NCI-H2081 (cell line): ENCODE measurements at places on chromosomes 2 and 18.

DNA sequence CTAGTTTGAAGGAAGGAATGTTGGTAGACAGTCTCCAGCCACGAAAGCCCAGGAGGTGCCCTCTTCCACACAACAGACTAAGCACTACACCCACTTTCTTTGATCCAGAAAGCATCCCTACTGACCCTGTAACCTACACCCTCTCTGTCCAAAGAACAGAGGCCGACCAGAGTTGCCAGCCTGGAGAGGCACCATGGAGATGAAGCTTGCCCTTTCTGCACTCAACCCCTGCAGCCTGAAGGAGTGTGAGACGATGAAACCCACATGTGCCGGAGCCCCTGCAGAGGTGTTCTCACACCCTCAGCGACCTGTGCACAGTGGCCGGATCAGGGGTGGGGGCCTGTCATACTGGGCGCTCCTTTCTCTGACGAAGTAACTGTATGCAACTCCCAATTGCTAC, 136.3 kb downstream of the ZNF516 start:
- DNase-seq = no peak

- DNase-seq = no peak
Measured at GRCh38 chr18:62937065-62937464, 221.7 kb downstream of the PHLPP1 start.

DNA sequence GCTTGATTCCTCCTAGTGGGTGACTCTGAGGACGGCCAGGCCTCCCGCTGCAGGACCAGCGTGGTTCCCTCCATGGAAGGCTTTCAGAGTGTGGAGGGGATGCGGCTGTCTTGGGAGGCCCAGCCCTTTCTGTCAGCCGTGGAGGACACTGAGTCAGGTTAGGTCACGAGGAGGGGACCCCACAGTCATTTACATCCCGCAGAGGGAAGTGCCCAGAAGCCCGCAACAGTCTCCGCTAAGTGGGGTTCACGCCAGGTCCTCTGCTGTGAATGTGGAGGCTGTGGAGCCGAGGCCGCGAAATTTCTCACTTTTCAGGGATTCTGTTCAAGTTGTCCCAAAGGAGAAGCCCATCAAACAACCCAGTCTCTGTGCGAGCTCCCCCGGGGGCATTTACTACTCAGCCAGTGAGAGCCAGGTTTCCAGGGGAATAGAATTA, 8.8 kb downstream of the ACKR3 start:
- DNase-seq = no peak

DNA sequence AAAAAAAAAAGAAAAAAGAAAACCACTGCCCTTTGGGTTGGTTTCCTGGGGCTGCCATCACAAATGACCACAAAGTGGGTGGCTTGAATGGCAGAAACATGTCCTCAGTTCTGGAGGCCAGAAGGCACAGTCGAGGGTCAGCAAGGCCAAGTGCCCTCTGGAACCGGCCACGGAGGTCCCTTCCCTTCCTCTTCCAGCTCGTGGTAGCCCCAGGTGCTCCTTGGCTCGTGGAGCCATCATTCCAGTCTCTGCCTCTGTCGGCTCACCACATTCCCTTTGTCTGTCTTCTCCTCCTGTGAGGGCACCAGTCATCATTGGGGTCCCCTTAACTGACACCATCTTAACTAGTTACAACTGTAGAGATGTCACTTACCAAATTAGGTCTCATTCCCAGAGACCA, 8.5 kb upstream of the NFATC1 start:
- no peak for DNase-seq

DNA sequence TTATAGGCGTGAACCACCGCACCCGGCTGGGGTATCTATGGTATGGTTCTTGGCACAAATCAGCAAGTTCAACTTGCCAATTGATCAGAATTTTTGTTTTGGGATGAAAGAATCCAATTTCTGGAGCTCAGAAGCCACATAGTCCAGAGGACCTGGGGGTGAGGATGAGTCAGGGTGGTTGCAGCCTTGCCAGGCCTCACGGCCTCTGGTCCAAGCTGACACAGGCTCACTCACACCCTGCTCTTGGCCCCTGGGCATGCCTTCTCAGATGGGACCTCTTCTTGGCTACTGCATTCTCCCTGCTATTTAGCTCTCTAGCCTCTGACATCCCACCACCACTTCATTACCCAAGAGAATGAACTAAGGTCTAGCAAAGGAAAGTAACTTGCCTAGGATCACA, 16.3 kb downstream of the CAPG start:
- DNase-seq = no peak

DNA sequence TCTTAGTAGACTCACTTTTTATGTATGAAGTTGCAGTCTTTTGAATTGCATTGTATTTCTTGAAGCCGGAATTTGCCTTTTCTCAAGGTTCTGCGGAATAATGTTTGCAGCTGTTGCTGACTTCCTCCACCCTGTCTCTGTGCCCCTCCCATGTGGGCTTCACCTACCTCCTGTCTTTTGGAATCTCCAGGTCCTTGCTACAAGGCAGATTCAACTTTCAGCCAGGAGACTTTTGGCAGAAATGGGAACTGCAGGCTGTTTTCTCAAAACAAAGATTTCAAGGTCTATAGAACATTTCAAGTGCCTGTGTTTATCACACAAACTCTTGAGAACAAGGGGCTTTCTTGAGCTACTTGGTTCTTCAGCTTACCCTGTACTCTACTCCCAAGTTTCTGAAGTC, 25.6 kb downstream of the ZNF236 start:
- no peak for DNase-seq

DNA sequence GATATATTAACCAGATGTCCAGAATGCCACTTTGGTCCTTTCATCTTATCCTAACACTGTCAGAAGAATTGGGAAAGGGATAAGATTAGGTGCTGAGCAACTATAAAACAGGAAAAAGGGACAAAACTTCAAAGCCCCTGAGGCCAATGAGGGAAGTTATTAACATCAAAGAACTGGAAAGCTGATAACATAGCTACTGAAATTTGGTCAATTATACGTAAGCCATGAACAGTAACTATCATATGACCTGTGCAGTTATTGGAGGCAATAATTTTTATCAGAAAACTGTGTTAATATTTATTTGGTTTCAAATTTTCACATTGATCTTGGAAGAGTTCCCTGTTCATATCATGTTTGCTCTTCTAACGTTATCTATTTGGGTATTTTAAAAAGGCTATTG, 2.6 kb upstream of the REG3A start:
- DNase-seq = no peak

- peak; percentile 78 for DNase-seq
Measured at GRCh38 chr18:37393945-37394609, 171.5 kb downstream of the CELF4 start.

DNA sequence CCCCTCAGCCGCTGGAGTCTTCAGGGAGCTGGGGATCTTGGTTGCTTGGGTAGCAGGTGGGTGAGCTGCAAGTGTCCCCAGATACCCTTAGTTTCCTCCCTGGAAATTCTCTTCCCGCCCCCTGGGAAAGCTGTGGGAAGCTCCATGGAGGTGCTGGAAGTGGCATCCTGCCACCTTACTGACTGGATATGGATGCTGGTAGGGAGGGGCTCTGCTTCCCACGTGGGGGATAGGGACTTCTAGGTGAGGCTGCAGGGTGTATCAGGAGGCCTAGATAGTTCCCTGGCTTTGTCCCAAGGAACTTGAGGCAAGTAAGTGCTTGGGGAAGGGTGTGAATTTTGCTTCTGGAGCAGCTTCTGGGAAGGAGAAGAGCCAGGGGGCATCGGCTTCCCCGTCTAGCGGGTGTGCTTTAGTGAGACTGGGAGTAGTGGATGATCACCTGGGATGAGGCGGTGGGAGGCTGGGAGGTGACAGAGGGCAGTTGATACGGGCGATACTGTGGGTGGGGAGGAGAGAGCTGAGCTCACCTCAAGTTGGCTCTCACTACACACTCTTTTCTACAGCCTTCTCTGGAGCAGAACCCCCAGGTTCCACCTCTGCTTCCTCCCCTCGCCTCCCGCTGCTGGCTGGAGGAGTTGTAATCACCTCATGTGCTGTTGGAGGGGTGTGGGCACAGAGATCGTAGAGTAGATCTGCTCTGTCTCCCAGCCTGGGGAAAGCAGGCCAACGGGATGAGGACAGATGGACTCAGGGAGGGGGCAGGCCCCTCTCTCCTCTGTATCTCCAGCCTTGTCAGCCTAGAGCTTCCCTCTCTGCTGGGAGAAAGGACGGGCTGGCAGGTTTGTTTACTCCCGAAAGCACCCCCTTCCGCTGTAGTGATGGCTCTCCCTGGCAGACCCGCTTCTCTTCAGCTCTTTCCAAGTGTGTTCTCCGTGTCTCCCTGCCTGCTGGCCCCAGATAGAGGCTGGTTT, 19.8 kb downstream of the TET3 start:
- no peak for DNase-seq

- DNase-seq = no peak
Measured at GRCh38 chr2:240956171-240956934, 42.1 kb upstream of the SNED1 start.

- DNase-seq = peak; percentile 98
Measured at GRCh38 chr2:3651691-3652648, 6.0 kb upstream of the ALLC start.

GRCh38 chr2:65537651-65538385, 105.4 kb upstream of the SPRED2 start:
- DNase-seq = no peak

DNA sequence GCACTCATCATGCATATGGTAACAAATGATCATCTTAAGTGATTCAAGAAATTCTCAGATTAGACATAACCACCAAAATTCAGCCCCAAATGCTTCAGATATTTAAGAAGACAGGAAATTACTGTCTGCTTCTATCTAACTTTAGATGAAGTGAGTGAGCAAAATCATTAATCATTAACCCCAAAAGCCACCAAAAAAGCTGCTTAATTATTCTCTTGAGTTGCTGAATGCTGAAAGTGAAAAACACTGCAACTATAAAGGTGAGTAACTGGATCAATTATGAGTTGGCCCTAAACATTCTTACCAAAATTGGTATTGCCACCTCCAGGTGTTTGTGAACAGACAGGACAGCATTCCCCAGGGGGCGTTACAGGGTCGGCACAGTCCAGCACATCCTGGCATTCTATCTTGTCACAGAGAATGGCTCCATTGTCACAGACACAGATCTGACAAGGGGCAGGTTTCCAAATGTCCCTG, 69.6 kb downstream of the COL5A2 start:
- no peak for DNase-seq

DNA sequence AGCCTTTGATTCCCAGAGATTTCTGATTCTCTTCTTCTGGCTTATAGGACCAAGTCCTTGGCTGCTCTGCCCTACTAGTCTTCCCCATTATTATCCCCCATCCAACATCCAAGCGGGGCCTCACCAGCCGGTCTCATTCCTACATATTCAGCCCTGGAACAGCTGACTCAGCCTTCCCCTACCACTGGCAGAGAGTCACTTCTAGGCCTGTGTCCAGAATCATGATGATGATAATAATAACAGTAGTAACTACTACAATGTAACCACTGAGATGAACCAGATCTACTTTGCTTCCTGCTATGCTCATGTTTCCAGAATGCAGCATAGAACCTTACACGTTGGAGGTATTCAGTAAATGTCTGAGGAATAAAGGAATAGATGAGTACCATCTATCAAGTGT, 295.2 kb downstream of the SRBD1 start:
- DNase-seq = no peak

- DNase-seq = no peak
Measured at GRCh38 chr2:46284796-46285195, 12.4 kb upstream of the EPAS1 start.

DNA sequence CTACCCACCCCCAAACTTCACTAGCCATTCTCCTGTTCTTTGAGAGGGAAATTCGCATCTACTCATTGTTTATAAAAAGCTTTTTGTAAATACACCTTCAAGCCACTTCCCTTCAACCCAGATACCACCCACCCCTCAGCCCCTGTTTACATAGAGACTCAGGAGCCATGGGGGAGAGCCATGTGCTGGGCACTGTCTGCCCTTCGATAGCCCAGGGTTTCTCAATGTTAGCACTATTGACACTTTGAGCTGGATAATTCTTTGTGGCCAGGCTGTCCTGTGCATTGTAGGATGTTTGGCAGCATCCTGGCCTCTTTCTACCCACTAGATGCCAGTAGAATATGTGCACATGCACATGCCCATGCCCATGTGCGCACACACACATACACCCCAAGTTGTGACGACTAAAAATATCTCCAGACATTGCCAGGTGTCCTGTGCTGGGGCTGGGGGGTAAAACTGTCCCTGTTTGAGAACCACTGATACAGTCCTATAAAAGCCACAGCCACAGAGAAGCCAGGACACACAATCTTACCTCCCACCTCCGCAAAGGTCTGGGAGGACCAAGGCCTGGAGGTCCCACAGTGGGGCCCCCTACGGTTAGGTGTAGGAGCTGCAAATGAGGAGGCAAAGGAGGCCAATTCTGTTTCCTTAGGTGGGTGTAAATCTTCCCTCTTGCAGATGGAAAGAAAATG, 44.5 kb upstream of the ASPRV1 start:
- DNase-seq = no peak

DNA sequence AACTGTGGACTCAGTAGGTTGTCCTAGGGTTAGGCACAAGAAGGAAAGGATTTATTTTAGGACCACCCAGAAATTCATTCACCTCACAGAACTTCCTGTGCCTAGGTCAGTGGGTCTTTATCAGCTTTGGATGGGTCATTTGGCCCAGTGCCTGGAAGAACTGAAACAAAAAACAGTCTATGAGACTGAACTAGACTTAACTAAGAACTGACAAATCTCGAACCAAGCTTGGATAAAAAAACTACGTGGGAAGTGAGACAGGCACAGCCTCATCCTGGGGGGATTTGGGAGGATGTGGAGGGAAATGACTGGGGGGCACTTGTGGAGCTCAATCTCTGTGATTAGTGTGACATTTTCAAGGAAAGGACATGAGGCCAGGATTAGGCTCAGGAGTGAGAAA, 2.3 kb upstream of the OST4 start:
- no peak for DNase-seq

DNA sequence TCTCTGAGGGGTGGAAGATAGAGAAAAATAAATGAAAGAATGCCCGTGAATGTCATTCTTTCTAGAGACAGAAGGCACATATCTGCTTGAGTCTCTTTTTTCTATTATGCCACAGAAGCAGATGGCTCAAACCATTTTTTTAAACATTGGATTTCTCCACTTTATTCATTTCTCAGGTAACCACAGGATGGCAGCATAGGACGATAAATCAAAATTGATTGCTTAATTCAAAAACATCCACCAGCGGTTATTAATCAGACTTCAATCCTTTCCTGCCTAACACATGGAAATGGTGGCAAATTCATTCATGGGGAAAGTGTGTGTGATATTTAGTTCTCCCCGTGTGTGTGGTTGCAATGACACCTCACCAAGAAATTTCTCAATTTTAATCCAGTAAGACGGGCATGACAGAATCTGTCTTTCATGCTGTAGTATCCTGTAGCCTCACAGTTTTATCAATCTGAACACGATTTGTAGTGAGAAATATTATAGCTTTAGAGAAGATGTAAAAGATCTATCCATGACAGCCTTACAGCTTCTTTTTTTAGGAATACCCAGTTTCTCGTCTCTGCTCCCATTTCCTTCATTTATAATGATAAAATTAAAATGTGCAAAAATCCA, 72.2 kb downstream of the DSC3 start:
- DNase-seq = peak; percentile 30

- no peak for DNase-seq
Measured at GRCh38 chr2:163756588-163756987, 20.8 kb upstream of the FIGN start.
